Karpas-422 (cell line): ENCODE measurements at places on chromosomes 16 and 17. TPM values are rescaled to one million over a fixed set of nuclear protein-coding genes. Genes with fewer than 3 reads are reported as not detected.

GRCh38 chr17:79087428-79088143 lies 13.0 kb downstream of the ENGASE start:
- H3K4me3 ChIP-seq: no peak overlapping the region
- DNase-seq: peak; percentile 90
- H3K27me3 ChIP-seq: no peaks in the 10 kb centered on the region
- no peak overlapping the region for H3K27ac ChIP-seq

GRCh38 chr16:13939821-13940220 lies 19.9 kb downstream of the ERCC4 start:
- no peak overlapping the region for H3K27ac ChIP-seq
- H3K36me3 ChIP-seq: peaks cover 18% of the 10 kb centered on the region
- no peaks in the 10 kb centered on the region for H3K27me3 ChIP-seq
- H3K4me3 ChIP-seq: no peak overlapping the region
- DNase-seq: no peak

PABPN1L gene
- total RNA-seq: not detected in 2 replicates

MPV17L gene
- not detected in 2 replicates for total RNA-seq

DNA sequence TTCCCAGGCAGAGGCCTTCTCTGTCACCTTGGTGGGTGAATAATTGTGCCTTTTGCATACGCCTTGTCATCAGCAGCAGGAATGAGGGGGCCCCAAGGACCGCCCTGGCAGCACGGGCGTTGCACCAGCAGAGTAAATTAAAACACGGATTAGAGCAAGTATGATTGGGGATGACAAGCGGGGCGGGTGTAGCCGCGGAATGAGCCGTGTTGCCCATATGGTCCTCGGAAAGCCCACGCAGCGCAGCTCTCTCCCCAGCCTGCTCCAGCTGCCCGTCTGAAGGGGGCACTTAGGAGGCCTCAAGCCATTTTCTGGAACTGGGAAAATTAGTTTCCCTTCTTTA lies 299.4 kb upstream of the IRX3 start:
- no peak overlapping the region for H3K27ac ChIP-seq
- no peaks in the 10 kb centered on the region for H3K36me3 ChIP-seq
- H3K4me1 ChIP-seq: no peaks in the 10 kb centered on the region
- DNase-seq: no peak

DNA sequence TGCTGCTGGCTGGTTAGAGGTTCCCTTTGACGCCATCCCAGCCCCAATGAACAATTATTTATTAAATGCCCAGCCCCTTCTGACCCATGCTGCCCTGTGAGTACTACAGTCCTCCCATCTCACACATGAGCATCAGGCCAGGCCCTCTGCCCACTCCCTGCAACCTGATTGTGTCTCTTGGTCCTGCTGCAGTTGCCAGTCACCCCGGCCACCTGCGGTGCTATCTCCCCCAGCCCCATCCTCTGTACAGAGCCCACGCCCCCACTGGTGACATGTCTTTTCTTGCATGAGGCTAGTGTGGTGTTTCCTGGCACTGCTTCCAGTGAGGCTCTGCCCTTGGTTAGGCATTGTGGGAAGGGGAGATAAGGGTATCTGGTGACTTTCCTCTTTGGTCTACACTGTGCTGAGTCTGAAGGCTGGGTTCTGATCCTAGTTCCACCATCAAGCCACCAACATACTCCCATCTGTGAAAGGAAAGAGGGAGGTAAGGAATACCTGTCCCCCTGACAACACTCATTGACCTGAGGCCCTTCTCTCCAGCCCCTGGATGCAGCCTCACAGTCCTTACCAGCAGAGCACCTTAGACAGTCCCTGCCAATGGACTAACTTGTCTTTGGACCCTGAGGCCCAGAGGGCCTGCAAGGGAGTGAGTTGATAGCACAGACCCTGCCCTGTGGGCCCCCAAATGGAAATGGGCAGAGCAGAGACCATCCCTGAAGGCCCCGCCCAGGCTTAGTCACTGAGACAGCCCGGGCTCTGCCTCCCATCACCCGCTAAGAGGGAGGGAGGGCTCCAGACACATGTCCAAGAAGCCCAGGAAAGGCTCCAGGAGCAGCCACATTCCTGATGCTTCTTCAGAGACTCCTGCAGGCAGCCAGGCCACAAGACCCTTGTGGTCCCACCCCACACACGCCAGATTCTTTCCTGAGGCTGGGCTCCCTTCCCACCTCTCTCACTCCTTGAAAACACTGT lies 11.3 kb downstream of the CX3CL1 start:
- H3K36me3 ChIP-seq: no peaks in the 10 kb centered on the region
- H3K27me3 ChIP-seq: peaks cover 1% of the 10 kb centered on the region; the same call in 1 of the 2 replicates
- H3K27ac ChIP-seq: no peak overlapping the region
- H3K4me3 ChIP-seq: no peak overlapping the region

C17orf78 gene
- not detected in 2 replicates for total RNA-seq

- no peaks in the 10 kb centered on the region for H3K36me3 ChIP-seq
- DNase-seq: peak; percentile 49
- no peak overlapping the region for H3K27ac ChIP-seq
- H3K27me3 ChIP-seq: no peaks in the 10 kb centered on the region
- H3K4me3 ChIP-seq: no peak overlapping the region
Observed at GRCh38 chr17:50952013-50952412, 85.9 kb upstream of the TOB1 start.

GRCh38 chr17:27939474-27940465 lies 46.6 kb upstream of the LYRM9 start:
- H3K4me3 ChIP-seq: no peak overlapping the region
- peak; percentile 59 for DNase-seq
- no peaks in the 10 kb centered on the region for H3K36me3 ChIP-seq

- H3K4me3 ChIP-seq: no peak within 1 kb of the TSS
- no peak within 1 kb of the TSS for H3K27ac ChIP-seq
- no peaks in the 10 kb centered on the region for H3K4me1 ChIP-seq
- DNase-seq: no peak
- H3K27me3 ChIP-seq: no peaks in the 10 kb centered on the region
- no peaks in the 10 kb centered on the region for H3K36me3 ChIP-seq
Observed at GRCh38 chr17:7548585-7549400, at the start of gene TNFSF12. Gene TNFSF12, plus strand, starts transcription at chr17:7549058. Its CDS starts 96 bp downstream, at chr17:7549154.

DNA sequence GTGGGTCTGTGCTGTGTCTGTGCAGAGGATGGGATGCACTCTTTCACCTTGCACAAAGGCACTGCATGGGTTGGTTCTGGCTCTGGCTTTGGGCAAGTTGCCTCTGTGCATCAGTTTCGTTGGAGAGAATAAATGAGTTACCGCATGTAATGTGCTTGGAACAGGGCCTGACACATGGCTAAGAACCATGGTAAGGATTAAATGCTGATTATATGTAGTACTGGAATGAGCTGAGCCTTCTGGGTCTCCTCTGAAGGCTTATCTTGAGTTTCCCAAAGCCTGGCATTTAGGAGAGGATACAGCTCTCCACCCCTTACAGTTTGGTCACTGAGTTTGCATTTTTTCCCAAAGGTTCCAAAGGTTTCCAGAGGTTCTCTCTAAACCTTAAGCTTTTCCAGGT lies 69.1 kb downstream of the KSR1 start:
- no peak overlapping the region for H3K27ac ChIP-seq
- no peak overlapping the region for H3K4me3 ChIP-seq
- H3K27me3 ChIP-seq: no peaks in the 10 kb centered on the region
- DNase-seq: no peak

DNA sequence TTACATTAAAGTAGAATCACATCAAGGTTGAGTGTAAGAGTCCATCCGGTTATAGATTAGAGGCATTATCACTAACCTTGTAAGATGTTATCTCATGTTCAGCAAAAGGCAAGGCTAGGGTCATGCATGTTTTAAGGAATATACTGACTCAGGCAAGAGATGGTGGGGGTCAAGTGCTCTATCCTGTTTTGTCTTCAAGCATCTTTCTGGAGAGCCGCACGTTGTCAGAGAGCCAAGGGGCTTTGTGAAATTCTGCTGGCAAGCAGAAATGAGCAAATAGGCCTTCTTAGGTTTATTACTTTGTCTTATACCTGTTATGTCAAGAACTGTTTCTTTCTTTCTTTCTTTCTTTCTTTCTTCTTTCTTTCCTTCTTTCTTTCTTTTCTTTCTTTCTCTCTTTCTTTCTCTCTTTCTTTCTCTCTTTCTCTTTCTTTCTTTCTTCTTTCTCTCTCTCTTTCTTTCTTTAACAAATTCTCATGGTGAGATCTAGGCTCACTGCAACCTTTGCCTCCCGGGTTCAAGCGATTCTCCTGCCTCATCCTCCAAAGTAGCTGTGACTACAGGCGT lies 47.3 kb upstream of the IL34 start:
- no peak for DNase-seq
- H3K4me3 ChIP-seq: no peak overlapping the region
- H3K4me1 ChIP-seq: no peaks in the 10 kb centered on the region
- no peak overlapping the region for H3K27ac ChIP-seq
- no peaks in the 10 kb centered on the region for H3K36me3 ChIP-seq

- no peaks in the 10 kb centered on the region for H3K36me3 ChIP-seq
- H3K27ac ChIP-seq: no peak overlapping the region
- DNase-seq: no peak
- H3K4me1 ChIP-seq: no peaks in the 10 kb centered on the region
- no peaks in the 10 kb centered on the region for H3K27me3 ChIP-seq
Observed at GRCh38 chr17:50210240-50211225, 9.1 kb upstream of the COL1A1 start.

- H3K4me3 ChIP-seq: no peak overlapping the region
- H3K27ac ChIP-seq: no peak overlapping the region
- no peaks in the 10 kb centered on the region for H3K4me1 ChIP-seq
- H3K36me3 ChIP-seq: no peaks in the 10 kb centered on the region
- H3K27me3 ChIP-seq: no peaks in the 10 kb centered on the region
- DNase-seq: no peak
Observed at GRCh38 chr17:76688165-76688622, 22.6 kb downstream of the MXRA7 start.

DNA sequence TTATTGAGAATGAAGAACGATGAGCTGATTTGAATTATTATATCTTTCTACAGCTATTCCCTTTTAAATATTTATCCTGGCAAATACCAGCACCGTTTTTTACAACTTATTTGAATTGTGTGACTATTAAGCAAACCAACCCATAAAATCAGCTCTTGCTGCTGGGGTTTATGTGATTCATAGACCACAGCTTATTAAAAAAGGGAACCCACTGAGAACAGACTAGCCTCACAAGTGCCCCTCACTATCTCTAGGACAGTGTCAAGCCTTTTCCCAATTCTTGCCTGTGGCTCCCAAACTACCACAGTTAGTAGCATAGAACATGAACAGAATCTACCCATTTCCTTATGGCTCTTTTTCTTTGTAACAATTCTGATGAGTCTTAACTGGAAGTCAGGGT lies 6.1 kb upstream of the LIG3 start:
- no peaks in the 10 kb centered on the region for H3K27me3 ChIP-seq
- no peaks in the 10 kb centered on the region for H3K36me3 ChIP-seq
- no peak overlapping the region for H3K27ac ChIP-seq
- DNase-seq: no peak
- peaks cover 2% of the 10 kb centered on the region for H3K4me1 ChIP-seq
- H3K4me3 ChIP-seq: no peak overlapping the region
